ENCODE measurements at places on chromosomes 1 and 21. TPM values are rescaled to one million over a fixed set of nuclear protein-coding genes. Genes with fewer than 3 reads are reported as not detected.

Gene FCGR1A
- not detected for total RNA-seq

Gene TNFRSF9
- total RNA-seq = 0.13 TPM

Gene SPAG17
- total RNA-seq = not detected

Gene OLFM3
- total RNA-seq = not detected

Gene MANEAL
- total RNA-seq = 0.43 TPM

Gene C1orf226
- total RNA-seq = 3.7 TPM

Gene PGLYRP4
- total RNA-seq = not detected

Gene SPRR5
- not detected for total RNA-seq
